Cortex of kidney (tissue), 1 donor: ENCODE measurements at places on chromosomes 11 and 22.

- DNase-seq, result no peak
Observed at GRCh38 chr22:39490135-39490798, 11.8 kb upstream of the MIEF1 start.

DNA sequence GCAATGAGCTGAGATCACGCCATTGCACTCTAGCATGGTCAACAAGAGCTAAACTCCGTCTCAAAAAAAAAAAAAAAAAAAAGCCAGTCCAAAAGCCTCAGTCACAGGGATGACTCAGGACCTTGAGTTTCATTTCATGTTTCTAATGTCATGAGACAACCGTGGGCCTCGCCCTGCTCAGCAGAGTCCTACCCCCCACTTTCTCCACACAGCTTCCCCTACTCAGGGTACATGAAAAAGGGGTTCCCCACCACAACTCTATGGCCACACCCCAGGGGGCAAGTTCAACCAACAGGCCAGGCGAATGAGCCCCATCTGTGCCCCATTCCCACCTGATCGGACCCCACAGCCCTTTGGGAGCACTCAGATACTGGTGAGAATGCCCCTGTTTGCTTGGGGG lies 24.3 kb upstream of the ADA2 start:
- no peak for DNase-seq

- DNase-seq, result no peak
Observed at GRCh38 chr11:10268746-10269488, 25.1 kb downstream of the SBF2 start.

GRCh38 chr11:101860696-101861427 lies 53.9 kb upstream of the CEP126 start:
- DNase-seq, result no peak

DNA sequence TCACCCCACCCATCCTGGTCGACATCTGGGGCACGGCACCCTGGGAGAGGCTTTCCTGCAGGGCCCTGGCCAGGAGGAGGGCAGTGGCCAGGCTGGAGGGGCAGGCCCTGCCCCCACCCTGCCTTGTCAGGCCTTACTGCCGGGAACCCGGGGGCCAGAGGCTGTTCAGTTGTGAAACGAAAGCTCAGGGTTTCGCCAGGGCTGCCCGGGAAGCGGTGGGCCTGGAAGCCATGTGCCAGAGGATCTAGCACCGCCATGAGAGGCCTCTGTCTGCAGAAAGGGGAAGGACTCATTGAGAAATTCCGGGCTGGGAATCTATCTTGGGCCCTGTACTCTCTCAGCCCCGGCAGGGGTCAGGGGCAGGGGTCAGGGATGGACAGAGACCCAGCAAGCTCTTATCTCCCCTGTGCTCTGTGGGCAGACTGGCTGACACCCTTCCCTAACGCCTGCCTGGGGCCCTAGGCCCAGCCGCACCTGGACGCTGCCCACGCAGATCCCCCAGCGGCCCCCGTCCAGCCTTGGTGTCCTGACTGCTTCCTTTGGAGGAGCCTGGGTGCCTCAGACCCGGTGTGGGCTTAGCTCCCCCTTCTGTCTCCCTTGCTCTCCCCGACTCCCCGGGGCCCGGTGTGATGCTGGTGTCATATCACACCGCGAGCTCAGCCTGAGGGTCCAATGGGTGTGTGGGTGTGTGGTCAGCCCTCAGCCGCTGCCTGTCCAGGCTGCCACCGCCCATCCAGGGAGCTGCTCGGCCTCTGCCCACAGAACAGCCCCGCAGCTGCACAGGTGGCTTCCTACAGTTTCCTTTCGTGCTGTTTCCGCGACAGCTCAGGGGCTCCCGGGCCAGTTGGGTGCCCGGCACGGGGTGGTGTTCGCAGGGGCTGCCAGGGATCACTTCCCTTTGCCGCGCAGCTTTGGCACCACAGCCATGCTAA lies 6.5 kb downstream of the PIM3 start:
- DNase-seq, result no peak

DNA sequence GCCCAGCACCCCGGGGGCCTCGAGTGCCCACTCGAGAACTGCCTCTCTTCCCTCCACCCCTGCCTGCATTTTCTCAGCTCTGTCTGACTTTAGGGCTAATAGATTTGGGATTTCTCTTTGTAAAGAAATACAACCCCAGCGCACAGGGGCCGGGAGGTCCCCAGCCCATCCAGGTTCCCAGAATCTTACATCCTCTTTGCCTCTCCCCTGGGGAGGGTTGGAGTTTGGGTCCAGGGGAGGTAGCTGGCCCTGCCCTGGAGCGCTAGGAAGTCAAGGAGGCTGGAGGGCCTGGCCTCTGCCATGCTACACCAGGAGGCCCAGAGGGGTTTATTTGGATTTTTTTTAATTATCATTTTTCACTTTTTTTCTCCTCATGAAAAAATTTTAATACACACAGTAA lies 65.7 kb upstream of the LMO1 start:
- no peak for DNase-seq
